ENCODE measurements at places on chromosomes 2 and 18.
A peak's percentile ranks its signal among the peaks of the same experiment; 100 is the strongest.

GRCh38 chr2:17813742-17814473, 2.4 kb upstream of the MSGN1 start:
- no peak for DNase-seq

- DNase-seq = peak; percentile 81
Measured at GRCh38 chr2:28390241-28390745, 2.4 kb upstream of the FOSL2 start.

GRCh38 chr2:102063941-102064678, 72.3 kb downstream of the IL1R2 start:
- DNase-seq = peak; percentile 18

- DNase-seq = no peak
Measured at GRCh38 chr18:12518326-12518725, 110.6 kb downstream of the PRELID3A start.

GRCh38 chr2:186459009-186459408, 27.1 kb upstream of the ZC3H15 start:
- DNase-seq = no peak

DNA sequence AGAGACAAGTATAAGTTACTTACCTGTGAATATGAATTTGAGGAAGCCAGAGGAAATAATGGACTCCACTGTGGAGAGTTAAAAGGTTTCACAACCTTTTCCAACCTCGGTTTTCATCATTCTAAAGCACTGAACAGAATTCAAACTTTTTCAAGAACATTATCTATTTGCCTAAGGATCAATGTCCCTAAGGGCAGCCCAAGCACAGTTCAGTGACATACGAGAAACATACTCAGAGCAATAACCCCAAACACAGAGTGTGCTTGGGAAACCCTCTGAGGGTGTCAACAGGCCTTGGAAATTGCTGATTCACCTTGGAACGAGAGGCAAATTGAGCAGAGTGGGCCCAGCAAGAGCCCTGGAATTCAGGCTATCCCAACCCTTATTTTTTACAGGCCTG, at the start of gene ABCB11:
Gene ABCB11, minus strand, starts transcription at position 123 of the 400 bp plus-strand sequence. CDS start 13,199 bp downstream, outside the sequence.
- DNase-seq = no peak

DNA sequence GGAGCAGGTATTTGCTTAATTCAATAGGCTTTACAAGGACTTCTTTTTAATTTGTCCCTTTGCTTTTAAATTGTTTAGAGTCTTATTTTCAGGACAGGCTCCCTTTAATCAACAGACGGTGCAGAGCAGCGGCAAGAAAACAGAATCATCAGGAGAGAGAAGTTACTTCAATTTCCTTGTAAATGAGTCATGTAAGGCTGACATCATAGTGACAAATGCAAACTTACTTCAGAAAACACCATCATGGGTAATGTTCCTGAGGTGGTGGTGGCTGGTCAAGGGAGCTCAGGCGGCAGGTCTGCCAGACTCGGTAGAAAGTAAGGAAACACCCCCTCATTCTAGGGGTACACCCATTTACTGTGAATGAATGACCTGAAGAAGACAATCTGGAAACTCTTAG, 395.1 kb downstream of the FBXO15 start:
- no peak for DNase-seq

DNA sequence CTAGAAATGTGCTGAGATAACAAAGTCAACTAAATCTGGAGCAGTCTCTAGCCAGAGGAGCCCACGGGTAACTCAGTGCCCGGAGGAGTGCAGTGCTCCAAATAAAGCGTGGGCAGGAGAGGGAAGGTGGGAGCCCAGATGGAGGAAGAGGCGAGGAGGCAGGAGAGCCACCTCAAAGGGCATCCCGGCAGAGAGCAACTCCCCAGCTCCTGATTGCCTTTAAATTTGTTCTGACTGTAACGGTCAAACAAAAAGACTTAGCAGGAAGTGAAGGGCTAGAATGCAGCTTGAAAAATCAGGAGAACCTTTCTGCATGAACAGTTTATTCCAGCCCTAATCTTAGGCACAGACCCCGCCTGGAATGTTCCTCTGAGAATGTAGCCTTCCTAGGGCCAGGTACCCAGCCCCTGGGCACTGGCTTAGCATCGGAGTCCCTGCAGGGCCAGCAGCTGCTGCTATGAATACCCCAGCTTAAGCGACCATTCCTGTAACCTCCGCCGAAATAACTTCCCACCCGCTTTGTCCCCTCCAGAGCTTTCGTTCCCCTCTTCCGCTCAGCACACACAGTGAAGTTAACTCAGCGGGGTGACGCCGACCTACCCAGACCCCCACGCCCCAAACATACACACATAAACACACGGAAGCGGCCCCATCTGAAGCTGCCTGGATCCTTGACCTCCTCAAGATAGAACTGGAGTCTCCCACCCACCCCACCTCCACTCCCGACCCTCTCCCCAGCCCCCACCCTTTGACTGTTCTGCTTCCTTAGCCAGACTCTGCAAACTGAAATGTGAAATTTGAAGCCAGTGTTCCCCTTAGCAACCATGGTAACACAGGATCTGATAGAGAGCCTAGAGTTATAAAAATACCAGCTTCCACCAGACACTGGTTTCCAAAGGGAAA, 123.2 kb downstream of the SMAD7 start:
- DNase-seq = no peak

GRCh38 chr2:120550282-120550681, 185.4 kb upstream of the GLI2 start:
- DNase-seq = no peak

DNA sequence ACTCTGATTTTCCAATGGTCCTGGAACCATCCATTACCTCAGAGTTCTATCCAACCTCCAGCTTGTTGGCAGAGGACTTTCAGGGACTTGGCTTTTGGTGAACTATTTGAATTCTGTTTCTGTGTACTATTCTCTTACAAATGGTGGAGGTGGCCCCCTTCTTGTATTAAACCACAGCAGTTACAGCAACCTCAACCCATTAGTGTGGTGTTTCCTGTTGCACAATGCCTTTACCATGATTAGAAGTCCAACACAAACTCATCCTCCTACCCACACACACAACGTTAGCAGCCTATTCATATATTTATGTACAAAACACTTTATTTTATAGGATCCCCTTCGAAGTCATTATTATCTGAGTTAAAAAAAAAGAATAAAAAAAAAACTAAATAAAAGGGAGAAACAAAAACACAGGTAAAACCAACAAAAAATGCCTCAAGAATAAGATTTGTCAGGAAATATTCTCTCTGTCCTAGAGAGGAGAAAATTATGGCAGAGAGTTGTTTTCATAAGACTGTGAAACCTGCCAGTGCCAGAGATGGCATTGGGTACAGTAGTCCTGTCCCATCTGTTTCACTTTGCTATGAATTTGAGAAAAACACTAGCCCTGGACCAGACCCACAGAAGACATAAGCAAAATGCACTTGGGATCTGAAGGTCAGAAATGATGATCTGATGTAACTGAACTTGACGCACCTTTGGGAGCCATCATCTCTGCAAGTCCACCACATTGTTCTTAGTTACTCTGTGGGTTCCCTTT, 1896.0 kb upstream of the PIK3C3 start:
- DNase-seq = no peak

DNA sequence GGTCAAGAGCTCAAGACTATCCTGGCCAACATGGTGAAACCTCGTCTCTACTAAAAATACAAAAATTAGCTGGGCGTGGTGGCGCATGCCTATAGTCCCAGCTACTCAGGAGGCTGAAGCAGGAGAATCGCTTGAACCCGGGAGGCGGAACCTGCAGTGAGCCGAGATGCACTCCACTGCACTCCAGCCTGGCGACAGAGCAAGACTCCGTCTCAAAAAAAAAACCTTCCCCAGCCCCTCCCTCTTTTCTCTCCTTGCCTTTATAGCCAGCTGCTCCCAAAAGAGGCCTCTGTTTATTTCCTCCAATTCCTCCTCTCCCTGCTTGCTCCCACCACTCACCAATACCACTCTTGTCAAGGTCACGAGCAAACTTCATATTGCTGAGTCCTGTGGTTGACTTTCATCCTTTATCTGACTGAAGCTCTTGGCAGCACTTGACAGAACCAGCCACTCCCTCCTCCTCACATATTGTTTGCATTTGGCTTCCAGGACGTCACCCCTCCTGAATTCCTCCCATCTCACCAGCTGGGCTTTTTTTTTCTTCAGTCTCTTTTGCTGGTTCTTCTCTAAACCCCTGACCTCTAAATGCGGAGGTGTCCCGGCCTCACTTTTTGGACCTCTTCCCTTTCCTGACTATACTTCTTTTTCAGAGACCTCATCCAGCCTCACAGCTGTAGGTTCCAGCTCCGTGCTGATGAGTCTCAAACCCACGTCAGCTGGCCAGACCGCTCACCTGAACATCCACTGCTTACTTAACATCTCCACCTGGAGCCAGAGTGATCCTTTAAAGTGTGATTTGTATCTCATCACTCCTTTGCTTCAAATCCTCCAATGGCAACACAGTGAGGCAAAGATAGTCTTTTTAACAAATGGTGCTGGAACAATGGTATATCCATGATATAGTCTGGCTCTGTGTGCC, 84.6 kb upstream of the CAB39 start:
- DNase-seq = no peak

DNA sequence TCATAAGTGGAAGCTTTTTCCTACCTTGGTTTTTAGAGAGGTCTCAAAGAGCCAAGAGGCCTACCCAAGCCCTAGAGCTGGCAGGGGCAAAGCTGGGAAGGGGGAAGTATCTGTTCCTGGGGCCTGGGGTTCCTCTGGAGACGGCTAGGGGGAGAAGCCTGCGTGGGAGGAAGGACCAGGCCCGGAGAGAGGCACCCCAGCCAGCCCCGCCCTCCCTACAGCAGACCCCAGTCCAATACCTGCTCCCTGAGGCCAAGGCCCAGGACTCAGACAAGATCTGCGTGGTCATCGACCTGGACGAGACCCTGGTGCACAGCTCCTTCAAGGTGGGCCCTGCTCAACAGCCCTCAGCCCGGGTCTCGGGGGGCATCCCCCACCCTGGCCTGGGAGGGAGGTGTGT, 2.2 kb downstream of the CTDSP1 start:
- DNase-seq = no peak

- no peak for DNase-seq
Measured at GRCh38 chr2:221553333-221553732, 18.8 kb downstream of the EPHA4 start.

- DNase-seq = no peak
Measured at GRCh38 chr2:20584399-20585358, 66.2 kb downstream of the HS1BP3 start.

DNA sequence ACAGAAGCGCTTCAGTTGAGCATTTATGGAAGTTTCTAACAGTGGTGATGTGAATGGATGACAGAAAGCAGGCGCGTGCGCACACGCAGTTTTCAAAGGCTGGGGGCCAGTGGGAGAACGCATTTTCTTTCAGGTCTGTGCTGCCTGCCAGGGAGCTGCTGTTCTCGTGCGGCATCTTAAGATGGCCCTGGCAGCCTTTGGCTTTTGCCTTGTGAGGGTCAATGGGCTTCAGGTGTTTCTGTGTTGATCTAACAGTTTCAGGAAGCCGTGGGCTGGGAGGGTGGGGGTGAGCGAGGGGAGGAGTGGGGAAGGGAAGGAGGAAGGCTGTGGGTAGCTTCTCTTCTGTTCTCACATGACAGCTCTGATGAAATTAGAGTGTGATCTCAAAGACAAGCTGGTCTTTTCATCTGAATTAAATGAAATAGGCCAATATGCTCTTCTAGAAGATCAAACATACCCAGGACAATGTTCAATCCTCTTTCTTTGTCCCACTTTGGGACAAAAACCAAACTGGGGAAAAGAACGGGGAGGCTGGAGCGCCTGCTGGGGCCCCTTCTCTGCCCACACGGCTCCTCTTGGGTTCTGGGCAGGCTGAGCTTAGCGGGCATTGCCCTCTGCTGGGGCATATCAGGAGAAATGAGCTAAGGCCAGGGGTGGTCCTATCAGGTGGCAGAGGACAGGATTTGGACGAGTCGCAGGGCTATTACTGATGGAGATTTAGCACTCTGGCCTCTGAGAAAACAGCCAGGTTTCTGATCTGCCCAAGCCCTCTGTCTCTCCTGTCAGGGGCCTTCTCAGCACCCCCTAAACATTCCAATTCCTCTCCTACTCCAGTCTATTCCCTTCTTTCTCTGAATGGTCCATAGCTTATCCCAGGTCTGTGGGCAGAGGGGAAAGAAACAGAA, 126.2 kb upstream of the LGALSL start:
- DNase-seq = no peak

- no peak for DNase-seq
Measured at GRCh38 chr2:110931648-110932047, 189.1 kb upstream of the BCL2L11 start.

DNA sequence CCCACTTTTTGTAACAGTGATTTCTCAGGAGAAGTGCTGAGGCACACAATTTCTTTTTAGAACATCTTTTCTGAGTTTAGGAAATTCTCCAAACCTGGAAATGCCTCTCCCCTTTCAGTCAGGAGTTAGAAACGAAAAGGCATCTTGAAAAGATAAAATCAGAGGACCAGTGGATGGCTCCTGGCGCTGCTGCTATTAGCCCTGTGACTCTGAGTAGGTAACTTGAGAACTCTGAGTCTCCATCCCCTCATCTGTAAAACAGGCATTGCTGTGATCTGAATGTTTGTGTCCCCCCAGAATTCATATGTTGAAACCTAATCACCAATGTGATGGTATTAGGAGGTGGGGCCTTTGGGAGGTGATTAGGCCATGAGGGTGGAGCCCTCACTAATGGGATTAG, 50.2 kb downstream of the EHD3 start:
- no peak for DNase-seq

DNA sequence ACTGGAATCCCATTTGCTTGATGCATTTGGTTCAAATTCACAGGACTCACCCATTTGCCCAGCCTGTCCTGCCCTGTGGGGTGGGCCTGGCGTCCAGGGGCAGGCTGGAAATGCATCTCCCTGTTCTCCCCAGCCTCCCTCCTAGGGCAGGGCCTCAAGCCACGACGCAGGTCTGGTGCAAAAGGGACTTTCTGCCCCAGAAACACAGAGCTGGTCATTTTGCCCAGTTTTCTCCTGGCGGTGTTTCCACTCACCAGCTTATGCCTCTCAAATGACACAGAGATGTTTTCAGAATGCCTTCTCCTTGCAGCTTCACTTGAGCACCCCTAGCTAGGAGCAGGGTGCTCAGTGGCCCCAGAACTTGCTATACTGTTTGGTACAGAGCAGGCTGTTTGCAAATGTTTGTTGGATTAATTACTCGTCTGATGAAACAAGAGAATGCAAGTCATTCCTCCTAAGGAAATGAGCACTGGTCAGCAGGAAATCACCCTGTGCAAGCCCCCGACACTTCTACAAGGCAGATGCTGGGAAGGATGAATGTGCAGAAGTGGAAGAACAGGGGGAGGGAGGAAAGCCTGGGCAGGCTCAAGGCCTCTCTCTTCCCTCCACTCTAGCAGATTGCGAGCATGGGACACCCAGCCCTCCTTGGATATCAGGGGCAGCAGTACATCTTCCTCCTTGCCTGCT, 164.3 kb upstream of the APCDD1 start:
- no peak for DNase-seq
